ENCODE measurements at places on chromosomes 16 and 17. TPM values are rescaled to one million over a fixed set of nuclear protein-coding genes. Genes with fewer than 3 reads are reported as not detected.

Gene RGS11
- polyA plus RNA-seq, result 47.2 TPM

Gene LLGL1
- polyA plus RNA-seq, result 6.3 TPM

Gene SCRN2
- polyA plus RNA-seq, result 56.1 TPM

Gene ITPRIPL2
- 4.3 TPM for polyA plus RNA-seq

Gene ODAD4
- polyA plus RNA-seq, result 1.2 TPM

Gene KIF2B
- polyA plus RNA-seq, result not detected

Gene SCPEP1
- polyA plus RNA-seq, result 21.9 TPM

Gene SGCA
- polyA plus RNA-seq, result 3.0 TPM

DNA sequence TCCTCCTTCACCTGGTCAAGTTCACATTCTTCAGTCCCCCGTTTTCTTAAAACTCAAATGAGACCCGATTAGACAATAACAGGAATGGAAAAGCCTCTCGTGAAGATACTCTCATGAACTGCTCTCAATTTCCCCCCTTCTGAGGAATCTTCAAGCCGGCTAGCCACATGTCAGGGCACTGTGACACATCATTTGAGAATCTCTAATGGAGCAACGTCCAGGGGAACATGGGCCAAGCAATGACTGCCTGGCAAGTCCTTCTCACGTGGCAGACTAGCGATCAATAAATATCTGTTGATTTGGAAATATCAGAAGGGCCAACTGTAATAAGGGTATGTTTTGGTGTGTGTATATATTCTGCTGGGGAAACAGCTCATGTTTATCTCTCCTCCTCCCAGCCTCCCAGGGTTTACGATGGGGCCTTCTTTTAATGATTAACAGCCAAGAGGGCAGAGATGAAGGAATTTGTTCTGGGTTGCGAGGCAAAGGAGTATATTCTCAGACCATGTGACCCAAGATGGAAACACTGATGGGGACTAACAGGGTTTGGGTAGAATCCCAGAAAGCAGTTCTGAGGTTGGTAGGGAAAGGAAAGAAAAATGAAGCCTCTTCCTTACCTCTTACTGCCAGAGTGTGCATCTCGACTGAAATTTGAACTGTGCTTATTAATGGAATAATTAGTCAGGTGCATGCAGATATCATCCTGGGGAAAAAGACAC is 21.4 kb downstream of the TTLL6 start:
- no peaks in the 10 kb centered on the region for H3K27me3 ChIP-seq
- no peak for DNase-seq
- no peaks in the 10 kb centered on the region for H3K36me3 ChIP-seq
- H3K27ac ChIP-seq, result peak overlapping the region; percentile 36
- peaks cover 5% of the 10 kb centered on the region for H3K4me1 ChIP-seq

GRCh38 chr16:72427051-72427782 is 255.3 kb upstream of the PMFBP1 start:
- no peak overlapping the region for H3K4me3 ChIP-seq
- no peak for DNase-seq
- H3K4me1 ChIP-seq, result no peaks in the 10 kb centered on the region
- no peaks in the 10 kb centered on the region for H3K36me3 ChIP-seq
- no peaks in the 10 kb centered on the region for H3K27me3 ChIP-seq

DNA sequence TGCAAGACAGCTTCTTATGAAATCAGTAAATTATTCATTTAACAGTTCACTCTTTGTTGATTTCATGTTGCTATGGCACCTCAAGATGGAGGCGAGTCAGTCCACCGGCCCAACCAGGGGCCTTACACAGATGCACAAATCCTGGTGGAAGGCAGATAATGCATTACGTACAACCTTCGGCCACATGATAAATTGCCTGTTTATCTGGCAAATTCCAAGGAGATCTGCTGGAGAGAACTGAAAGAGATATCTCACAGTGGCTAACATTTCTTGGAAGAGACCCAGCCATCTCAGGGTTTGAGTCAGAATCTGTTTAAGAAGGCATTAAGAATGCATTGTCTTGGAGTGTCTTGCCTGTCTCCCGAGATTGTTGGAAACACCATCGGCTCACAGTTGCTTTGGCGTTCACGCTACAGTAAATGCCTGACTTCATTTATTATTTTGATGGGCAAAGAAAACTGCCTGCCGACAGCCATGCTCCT is 225.6 kb downstream of the MSI2 start:
- H3K4me3 ChIP-seq, result no peak overlapping the region
- DNase-seq, result no peak
- no peaks in the 10 kb centered on the region for H3K4me1 ChIP-seq
- H3K36me3 ChIP-seq, result no peaks in the 10 kb centered on the region
- H3K27me3 ChIP-seq, result no peaks in the 10 kb centered on the region
- no peak overlapping the region for H3K27ac ChIP-seq

- peak overlapping the region; percentile 36 for H3K27ac ChIP-seq
- peaks cover 2% of the 10 kb centered on the region for H3K4me1 ChIP-seq
- H3K36me3 ChIP-seq, result no peaks in the 10 kb centered on the region
- DNase-seq, result peak; percentile 51
Observed at GRCh38 chr16:57736419-57737351, 1.1 kb downstream of the KATNB1 start.

DNA sequence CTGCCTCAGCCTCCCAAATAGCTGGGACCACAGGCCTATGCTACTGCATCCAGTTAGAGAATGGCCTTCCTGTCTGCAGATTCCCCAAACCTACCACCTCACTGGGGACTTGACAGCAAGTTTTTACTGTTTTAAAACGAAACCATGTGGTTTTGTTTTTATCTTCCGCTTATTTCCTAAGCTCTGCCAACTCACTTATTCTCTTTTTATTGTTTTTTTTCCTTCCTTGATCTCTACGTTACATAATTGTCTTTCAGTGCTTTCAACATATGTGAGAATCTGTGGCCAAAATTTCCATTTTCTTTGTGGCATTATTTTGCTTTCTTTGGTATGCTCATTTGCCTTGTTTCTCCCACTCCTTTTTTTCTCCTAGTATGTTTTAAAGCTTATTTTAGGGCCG is 14.6 kb upstream of the SLC38A7 start:
- no peak overlapping the region for H3K4me3 ChIP-seq
- no peaks in the 10 kb centered on the region for H3K27me3 ChIP-seq

DNA sequence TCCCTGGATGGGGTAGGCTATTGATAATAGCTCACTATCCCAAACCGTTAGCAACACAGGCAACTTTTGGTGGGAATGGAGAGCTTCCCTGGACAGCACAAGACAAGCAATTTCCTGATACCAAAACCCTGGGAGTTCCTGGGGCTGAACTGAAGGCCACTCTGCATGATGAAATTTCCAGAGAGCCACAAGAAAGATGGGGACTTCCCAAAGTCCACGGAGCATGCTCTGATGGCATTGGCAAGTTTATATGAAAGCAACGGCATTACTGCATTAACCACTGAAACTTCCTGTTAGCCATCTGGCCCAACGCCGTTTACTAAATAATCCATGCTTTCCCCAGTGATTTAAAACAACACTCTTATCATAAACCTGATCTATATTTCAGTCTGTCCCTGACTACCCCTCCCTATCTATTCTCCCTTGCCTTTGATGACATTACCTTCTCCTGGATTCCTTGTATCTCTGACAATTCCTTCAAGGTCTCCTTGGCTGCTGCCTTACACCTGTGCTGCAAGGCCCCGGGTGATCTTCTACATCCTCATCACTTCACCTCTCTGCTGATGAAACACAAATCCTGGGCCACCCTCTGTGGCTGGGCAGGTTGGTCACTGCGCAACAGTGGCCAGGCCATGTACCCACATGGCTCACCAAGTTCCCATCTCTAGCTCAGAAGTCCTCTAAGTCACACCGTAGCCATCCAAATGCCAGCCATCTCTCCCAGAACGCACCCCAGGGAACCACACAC is 108.5 kb upstream of the RCVRN start:
- H3K27ac ChIP-seq, result peak overlapping the region; percentile 51
- H3K4me1 ChIP-seq, result no peaks in the 10 kb centered on the region
- no peak overlapping the region for H3K4me3 ChIP-seq
- no peak for DNase-seq
- H3K27me3 ChIP-seq, result no peaks in the 10 kb centered on the region
- H3K36me3 ChIP-seq, result no peaks in the 10 kb centered on the region

- DNase-seq, result peak; percentile 76
- peak overlapping the region; percentile 62 for H3K27ac ChIP-seq
- no peak overlapping the region for H3K4me3 ChIP-seq
- H3K27me3 ChIP-seq, result no peaks in the 10 kb centered on the region
Observed at GRCh38 chr17:32936894-32937500, 9.0 kb downstream of the TMEM98 start.

GRCh38 chr17:75478508-75478907 is 22.1 kb downstream of the TMEM94 start:
- H3K36me3 ChIP-seq, result no peaks in the 10 kb centered on the region
- no peak overlapping the region for H3K4me3 ChIP-seq
- no peak for DNase-seq
- H3K4me1 ChIP-seq, result no peaks in the 10 kb centered on the region

GRCh38 chr17:39239640-39240314 is 14.0 kb upstream of the STAC2 start:
- no peak overlapping the region for H3K4me3 ChIP-seq
- H3K27me3 ChIP-seq, result no peaks in the 10 kb centered on the region
- no peak for DNase-seq
- no peaks in the 10 kb centered on the region for H3K36me3 ChIP-seq
- H3K27ac ChIP-seq, result no peak overlapping the region
- H3K4me1 ChIP-seq, result no peaks in the 10 kb centered on the region

DNA sequence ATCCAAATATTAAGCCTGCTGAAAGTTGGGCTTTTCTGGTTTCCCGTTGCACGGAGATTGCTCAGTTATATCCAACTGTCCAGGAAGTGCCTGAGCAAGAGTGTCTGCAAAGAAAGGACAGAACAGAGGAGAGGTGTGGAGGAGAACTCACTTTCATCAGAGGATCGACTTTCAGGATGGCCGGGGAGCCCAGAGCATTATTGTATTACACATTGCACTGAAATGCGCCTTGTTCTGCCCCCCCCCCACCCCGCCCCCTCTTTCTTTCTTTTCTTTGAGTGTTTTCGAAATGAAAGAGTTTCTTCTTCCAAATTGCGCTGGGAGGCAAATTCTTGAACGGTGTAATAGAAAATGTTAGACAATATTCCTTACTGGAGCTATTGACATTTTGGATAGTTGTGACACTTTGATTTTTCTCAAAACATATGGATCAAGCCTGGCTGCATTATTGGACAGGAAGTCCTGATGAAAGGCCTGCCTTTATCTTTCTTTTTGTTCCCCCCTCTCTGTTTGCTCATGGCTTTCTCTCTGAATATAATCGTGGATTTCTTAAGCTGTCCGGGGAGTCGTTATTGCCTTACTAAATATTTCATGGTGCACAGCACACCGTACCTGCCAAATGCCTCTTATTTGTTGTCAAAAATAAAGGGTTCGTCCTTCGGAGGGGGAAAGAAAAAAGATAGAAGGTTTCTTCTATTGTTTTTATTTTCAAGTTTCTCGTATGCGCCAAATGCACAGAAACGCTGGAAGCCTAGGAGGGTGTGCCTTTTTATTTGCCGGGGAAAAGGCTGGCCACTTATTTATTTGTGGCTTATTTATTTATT is 110.8 kb downstream of the IRX3 start:
- H3K27me3 ChIP-seq, result no peaks in the 10 kb centered on the region
- H3K36me3 ChIP-seq, result no peaks in the 10 kb centered on the region
- H3K4me3 ChIP-seq, result no peak overlapping the region
- no peak for DNase-seq
- H3K27ac ChIP-seq, result no peak overlapping the region
- H3K4me1 ChIP-seq, result peaks cover 14% of the 10 kb centered on the region

DNA sequence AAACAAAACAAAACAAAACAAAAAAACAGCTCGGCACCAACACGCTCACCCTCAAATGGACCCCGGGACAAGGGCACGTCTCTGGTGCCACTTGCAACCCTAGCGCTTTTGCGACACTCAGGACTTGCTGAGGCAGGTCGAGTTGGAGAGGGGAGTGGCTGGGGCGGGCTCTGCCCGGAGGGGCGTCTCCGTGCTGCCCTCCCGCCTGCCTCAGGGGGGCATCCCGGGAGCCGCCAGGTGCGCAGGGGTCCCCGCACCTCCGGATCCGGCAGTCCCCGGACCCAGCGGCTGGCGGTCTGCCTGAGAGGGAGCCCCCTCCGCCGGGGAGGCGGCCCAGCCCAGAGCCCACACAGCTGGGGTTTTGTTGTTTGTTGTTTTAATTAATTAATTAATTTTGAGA is at the start of gene SLC52A1:
Gene SLC52A1, minus strand, starts transcription at position 112 of the 400 bp plus-strand sequence. CDS start 820 bp downstream, outside the sequence.
- H3K27me3 ChIP-seq, result no peaks in the 10 kb centered on the region
- H3K4me1 ChIP-seq, result no peaks in the 10 kb centered on the region
- DNase-seq, result peak; percentile 53
- H3K36me3 ChIP-seq, result no peaks in the 10 kb centered on the region
- no peak within 1 kb of the TSS for H3K27ac ChIP-seq

- peaks cover 10% of the 10 kb centered on the region for H3K4me1 ChIP-seq
- H3K27me3 ChIP-seq, result no peaks in the 10 kb centered on the region
- H3K36me3 ChIP-seq, result no peaks in the 10 kb centered on the region
Observed at GRCh38 chr17:78387977-78388941, 9.8 kb downstream of the PGS1 start.

- H3K4me3 ChIP-seq, result no peak overlapping the region
- H3K27me3 ChIP-seq, result no peaks in the 10 kb centered on the region
- DNase-seq, result no peak
Observed at GRCh38 chr16:83011939-83012338, 385.2 kb downstream of the CDH13 start.

DNA sequence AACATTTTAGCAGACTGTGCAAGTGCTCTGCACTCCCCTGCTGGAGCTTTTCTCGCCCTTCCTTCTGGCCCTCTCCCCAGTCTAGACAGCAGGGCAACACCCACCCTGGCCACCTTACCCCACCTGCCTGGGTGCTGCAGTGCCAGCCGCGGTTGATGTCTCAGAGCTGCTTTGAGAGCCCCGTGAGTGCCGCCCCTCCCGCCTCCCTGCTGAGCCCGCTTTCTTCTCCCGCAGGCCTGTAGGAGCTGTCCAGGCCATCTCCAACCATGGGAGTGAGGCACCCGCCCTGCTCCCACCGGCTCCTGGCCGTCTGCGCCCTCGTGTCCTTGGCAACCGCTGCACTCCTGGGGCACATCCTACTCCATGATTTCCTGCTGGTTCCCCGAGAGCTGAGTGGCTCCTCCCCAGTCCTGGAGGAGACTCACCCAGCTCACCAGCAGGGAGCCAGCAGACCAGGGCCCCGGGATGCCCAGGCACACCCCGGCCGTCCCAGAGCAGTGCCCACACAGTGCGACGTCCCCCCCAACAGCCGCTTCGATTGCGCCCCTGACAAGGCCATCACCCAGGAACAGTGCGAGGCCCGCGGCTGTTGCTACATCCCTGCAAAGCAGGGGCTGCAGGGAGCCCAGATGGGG is 3.1 kb downstream of the GAA start:
- H3K27me3 ChIP-seq, result no peaks in the 10 kb centered on the region
- H3K4me3 ChIP-seq, result no peak overlapping the region
- no peaks in the 10 kb centered on the region for H3K4me1 ChIP-seq
- no peak overlapping the region for H3K27ac ChIP-seq
- peak; percentile 25 for DNase-seq

DNA sequence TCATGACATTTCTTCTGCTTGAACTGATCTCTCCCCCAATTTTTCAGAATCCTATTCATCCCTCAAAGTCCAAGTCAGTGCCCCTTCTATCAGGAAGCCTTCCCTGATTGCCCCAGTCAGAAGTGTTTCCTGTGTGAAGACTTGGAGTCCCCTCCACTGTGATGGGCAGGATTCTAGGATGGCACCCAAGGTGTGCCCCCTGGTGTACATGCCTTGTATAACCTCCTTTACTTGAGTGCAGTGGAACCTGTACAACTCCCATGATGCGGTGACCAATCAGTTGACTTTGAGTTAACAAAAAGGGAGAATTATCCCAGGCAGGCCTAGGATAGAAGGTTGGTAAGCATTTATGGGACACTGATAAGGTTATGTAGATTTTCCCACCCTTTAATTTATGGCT is 23.4 kb downstream of the MYH13 start:
- no peaks in the 10 kb centered on the region for H3K4me1 ChIP-seq
- H3K4me3 ChIP-seq, result no peak overlapping the region
- no peak overlapping the region for H3K27ac ChIP-seq
- no peak for DNase-seq
- no peaks in the 10 kb centered on the region for H3K27me3 ChIP-seq
